ENCODE measurements at places on chromosomes 2 and 18.

DNA sequence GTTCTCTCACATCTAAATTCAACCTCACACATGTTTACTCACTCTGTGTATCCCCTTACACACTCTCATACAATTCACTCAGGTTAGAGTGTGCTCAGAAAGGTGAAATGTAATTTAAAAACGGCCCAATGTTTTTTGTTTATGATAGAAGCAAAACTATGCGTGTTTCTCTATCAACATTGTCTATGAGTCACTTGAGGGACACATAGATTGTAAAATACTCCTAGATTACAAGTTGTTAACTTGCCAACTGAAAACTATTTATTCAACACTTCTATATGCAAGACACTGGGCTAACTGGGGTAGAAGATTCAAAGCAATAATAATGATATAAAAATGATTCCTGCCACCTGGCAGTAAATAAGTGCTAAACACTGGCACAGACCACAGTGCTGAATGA is 24.6 kb downstream of the CCDC195 start:
- no peak for DNase-seq

GRCh38 chr2:230840301-230840700 is 24.4 kb upstream of the ITM2C start:
- no peak for DNase-seq

DNA sequence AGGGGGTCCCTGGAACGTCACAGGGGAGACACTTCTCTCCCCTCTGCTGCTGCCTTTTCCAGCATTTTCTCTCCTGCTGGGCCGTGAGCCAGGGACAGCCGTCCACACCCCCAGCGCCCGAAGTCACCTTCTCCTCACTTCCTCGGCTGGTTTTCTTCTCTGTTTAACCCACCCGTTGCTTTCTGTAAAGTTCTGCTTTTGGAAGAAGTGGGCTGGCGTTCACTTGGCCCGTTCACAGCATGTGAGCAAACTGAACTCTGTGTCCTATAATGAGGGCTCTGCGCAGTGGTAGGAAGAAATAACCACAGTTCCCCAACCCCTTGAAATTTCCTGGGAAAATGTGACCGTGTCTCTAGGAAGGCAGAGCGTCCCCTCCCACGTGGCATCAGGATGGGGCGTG is 187.0 kb upstream of the HDAC4 start:
- no peak for DNase-seq

GRCh38 chr2:45137966-45138695 is 128.9 kb upstream of the SIX2 start:
- DNase-seq = no peak

- no peak for DNase-seq
Measured at GRCh38 chr18:58847383-58848071, 17.1 kb upstream of the ZNF532 start.

DNA sequence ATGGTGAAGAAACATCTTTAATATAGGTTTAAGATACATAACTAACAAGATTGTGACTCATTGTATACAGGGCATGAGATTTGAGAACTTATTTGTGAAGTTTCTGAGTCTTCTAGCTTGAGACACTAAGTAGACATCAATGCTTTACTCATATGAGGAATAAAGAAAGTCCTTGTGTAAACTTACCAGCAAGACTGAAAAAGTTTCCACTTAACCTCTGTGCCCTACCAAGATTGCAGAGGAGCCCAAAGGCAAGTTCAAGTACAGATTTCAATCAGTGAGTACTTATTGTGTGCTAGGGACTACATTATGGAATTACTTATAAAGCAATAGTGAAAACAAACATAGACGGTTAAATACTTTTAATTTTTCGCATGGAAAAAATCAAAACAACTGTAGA is 1041.2 kb upstream of the CELF4 start:
- no peak for DNase-seq

GRCh38 chr2:161119483-161119882 is 40.7 kb upstream of the TANK start:
- DNase-seq = no peak

DNA sequence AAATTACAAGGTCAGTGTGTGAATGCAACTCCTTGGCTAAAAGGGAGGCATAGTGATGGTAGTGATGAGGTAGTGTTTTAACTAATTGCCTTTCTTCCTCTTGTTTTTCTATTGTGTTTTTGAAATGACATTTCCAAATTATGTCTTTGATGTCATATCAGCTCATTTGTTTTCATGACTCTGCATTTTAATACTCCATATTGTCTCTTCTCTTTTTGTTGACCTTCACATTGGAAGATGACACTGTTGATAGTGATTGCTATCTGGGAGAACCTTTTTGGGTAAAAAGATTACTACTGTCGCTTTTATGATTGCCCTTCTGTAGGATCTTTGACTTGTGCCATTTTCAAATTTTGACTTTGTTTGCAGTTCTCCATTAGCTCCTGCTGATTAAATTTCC is 3.0 kb downstream of the GIGYF2 start:
- DNase-seq = no peak

DNA sequence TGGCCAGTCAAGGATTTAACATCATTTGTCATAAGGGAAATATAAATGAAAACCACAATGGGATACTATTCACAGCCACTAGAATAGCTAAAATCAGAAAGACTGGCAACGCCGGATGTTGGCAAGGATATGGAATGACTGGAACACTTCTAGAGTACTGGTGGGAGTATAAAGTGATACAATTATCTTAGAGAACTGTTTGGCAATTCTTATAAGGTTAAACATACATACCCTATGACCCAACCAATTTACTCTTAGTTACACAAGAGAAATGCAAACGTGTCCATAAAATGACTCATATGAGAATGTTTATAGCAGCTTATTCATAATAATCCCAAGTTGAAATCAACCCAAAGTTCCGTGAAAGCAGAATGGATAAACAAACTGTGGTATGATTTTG is 35.1 kb downstream of the MAPK4 start:
- no peak for DNase-seq

All from fibroblast of skin of scalp (primary cell).